ENCODE measurements at places on chromosomes 7 and 10. TPM values are rescaled to one million over a fixed set of nuclear protein-coding genes. Genes with fewer than 3 reads are reported as not detected.

- DNase-seq: no peak
- no peaks in the 10 kb centered on the region for H3K4me1 ChIP-seq
- H3K27me3 ChIP-seq: no peaks in the 10 kb centered on the region
- no peak overlapping the region for H3K27ac ChIP-seq
- no peaks in the 10 kb centered on the region for H3K36me3 ChIP-seq
These were observed 206.6 kb upstream of the GPR26 start for GRCh38 chr10:123459371-123460091.

DNA sequence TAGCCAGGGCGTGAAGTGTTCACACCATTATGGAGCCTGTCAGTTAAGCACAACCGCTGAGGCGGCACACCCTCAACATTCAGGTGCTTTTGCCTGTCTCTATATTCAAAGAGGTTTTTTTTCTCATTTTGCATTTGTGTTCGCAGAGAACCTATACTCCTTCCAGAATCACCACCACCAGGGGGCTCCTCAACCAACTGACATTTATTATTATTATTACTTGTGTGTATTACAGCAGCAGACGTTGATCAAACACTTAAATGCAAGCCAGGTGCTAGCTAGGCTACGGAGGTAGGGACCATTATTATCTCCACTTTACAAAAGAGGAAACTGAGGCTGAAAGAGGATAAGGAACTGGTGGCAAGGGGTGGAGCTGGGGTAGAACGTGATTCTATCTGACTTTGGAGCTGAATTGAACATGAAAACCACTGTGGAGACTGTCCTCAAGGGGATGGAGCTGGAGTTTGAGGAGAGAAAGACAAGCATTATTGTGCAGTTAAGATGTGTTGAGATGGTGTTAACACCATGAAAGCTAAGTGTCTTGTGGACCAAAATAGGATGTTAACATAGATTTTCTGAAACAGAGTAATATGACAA lies 133.8 kb upstream of the PLXNA4 start:
- H3K27me3 ChIP-seq: no peaks in the 10 kb centered on the region
- no peak overlapping the region for H3K4me3 ChIP-seq
- H3K36me3 ChIP-seq: no peaks in the 10 kb centered on the region
- DNase-seq: no peak
- H3K27ac ChIP-seq: no peak overlapping the region
- H3K4me1 ChIP-seq: no peaks in the 10 kb centered on the region

The STOX1 gene
- 10.8 TPM for total RNA-seq

GRCh38 chr10:101525848-101526247 lies 62.2 kb downstream of the POLL start:
- no peaks in the 10 kb centered on the region for H3K4me1 ChIP-seq
- H3K36me3 ChIP-seq: peaks cover 8% of the 10 kb centered on the region
- H3K27ac ChIP-seq: no peak overlapping the region
- H3K4me3 ChIP-seq: no peak overlapping the region
- DNase-seq: no peak
- no peaks in the 10 kb centered on the region for H3K27me3 ChIP-seq

GRCh38 chr10:56319386-56319785 lies 41.7 kb downstream of the ZWINT start:
- no peaks in the 10 kb centered on the region for H3K4me1 ChIP-seq
- no peak overlapping the region for H3K4me3 ChIP-seq
- H3K36me3 ChIP-seq: no peaks in the 10 kb centered on the region
- no peak overlapping the region for H3K27ac ChIP-seq
- H3K27me3 ChIP-seq: no peaks in the 10 kb centered on the region

DNA sequence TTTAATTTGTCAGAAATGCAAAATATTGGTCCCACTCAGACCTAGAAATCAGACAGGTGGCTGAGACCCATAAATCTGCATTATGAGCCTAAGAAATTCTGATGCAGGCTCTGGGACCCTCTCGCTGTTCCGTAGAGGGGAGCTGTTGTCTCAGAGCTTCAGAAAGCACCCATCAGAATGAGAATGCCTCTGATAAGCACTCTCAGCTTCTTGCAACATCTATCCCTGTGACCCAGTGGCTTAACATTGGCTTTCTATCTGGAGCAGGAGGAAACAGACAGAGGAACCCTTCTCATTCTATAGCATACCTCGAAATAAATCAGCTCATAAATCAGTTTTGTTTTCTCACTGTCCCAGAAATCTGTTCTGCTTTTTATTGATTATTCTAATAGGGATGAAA lies 184.6 kb upstream of the SP4 start:
- H3K36me3 ChIP-seq: no peaks in the 10 kb centered on the region
- no peaks in the 10 kb centered on the region for H3K27me3 ChIP-seq
- no peak overlapping the region for H3K4me3 ChIP-seq
- H3K27ac ChIP-seq: no peak overlapping the region

The TMEM176B gene
- total RNA-seq: 19.5 TPM

- peak overlapping the region; percentile 36 for H3K27ac ChIP-seq
- no peaks in the 10 kb centered on the region for H3K36me3 ChIP-seq
- DNase-seq: no peak
- H3K4me1 ChIP-seq: peaks cover 34% of the 10 kb centered on the region
- no peaks in the 10 kb centered on the region for H3K27me3 ChIP-seq
- no peak overlapping the region for H3K4me3 ChIP-seq
These were observed 148.7 kb upstream of the RSU1 start for GRCh38 chr10:16965740-16966447.

The FAM20C gene
- total RNA-seq: 66.6 TPM

GRCh38 chr10:85643845-85644525 lies 722.6 kb downstream of the GRID1 start:
- H3K36me3 ChIP-seq: no peaks in the 10 kb centered on the region
- H3K27me3 ChIP-seq: no peaks in the 10 kb centered on the region
- no peaks in the 10 kb centered on the region for H3K4me1 ChIP-seq
- no peak overlapping the region for H3K27ac ChIP-seq
- no peak for DNase-seq

All from esophagus muscularis mucosa (tissue), 4 donors.